ENCODE measurements at places on chromosomes 3 and 15.

- no peak for DNase-seq
Measured at GRCh38 chr15:93332168-93332553, 243.2 kb upstream of the RGMA start.

- no peak for DNase-seq
Measured at GRCh38 chr3:144409319-144409718, 437.7 kb downstream of the DIPK2A start.

DNA sequence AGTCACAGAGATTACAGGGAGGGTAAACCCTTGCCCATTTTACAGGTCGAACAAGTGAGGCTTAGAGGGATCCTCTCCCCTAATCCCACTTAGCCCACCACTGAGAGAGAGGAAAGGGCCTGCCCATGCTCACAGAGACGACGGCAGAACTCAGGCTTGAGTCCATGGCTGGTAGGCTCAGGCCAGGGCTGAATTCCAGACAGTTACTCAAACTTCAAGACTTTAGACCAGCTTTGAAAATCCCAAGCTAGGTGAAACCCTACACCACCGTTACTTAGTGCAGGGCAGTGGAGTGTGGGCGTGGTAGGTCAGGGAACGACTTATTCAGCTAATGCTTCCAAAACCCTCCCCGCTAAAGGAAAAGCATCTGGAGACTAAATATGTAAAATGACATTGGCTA lies 16.4 kb downstream of the GRIP2 start:
- DNase-seq = no peak

DNA sequence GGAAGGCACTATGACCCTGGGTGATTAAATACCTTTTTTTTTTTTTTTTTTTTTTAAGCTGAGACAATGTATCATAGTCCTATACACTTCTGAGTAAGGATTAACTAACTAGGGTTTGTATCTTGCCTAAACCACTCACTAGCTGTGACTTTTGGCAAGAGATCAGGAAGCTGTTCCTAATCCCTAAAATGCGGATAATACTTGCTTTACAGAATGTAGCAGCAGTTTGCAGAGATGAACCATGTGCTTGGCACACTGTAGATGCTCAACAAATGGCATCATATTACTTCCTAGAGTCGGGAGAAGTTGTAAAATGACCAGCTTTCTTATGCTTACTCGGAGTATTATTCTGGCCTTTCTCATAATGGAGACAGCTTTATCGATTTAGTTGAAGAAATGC lies 25.6 kb upstream of the PYGO1 start:
- DNase-seq = no peak

- DNase-seq = no peak
Measured at GRCh38 chr3:194801461-194802432, 116.1 kb downstream of the FAM43A start.

- DNase-seq = no peak
Measured at GRCh38 chr3:69385723-69386555, at the start of gene FRMD4B. TSS of gene FRMD4B (minus strand) at chr3:69386088. CDS start at chr3:69385989, 99 bp downstream.

DNA sequence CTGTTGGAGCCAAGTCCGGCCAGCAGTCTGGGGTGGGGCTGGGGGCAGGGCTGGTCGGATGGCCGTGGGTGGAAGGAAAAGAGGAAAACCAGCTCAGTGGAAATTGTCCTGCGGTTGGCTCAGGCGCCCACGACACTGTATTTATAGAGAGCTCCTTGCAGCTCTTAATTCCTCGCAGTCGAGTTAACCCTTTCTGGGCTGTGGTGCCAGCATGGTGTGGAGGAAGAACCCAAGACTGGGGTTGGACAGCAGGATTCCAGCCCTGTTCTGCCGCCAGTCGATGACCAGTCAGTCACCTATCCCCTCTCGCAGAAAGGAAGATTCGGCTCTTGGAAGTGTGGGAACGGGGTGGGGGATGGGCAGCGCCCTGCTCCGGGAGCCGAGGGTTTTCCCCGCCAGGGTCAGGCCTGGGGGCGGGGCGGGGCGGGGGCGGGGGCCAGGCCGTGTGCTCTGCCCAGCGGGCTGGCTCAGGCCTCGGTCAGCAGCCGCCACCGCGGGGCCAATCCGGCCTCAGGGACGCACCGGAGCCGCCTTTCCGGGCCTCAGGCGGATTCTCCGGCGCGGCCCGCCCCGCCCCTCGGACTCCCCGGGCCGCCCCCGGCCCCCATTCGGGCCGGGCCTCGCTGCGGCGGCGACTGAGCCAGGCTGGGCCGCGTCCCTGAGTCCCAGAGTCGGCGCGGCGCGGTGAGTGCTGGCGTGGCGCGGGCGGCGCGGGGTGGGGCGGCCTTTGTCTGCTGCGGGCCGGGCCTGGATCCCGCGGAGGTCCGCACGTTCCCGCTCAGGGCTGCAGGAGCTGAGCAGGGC lies at the start of gene CD276:
TSS of gene CD276 (plus strand) at position 607 of the 804 bp plus-strand sequence. CDS start 15,257 bp downstream, outside the sequence.
- DNase-seq = no peak

Measured in iPS DF 19.7 (cell line).